ENCODE measurements at places on chromosomes 3 and 15.

DNA sequence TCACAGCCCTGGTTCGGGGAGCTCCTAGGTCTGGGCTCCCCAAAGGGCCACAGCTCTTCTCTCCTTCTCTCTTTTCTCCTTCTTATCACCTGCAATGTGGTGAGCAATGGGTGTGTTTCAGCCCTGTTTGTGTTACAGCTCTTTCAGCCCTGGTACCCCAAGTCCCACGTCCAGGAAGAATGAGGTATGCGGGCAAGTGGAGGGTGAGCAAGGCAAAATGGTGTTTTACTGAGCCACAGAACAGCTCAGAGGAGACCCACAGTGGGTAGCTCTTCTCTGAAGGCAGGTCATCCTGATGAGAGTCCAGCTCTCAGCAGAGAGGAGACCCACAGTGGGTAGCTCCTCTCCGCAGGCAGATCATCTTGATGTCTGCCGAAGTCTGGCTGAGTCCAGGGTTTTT lies 86.8 kb downstream of the BFSP2 start:
- no peak for DNase-seq

- DNase-seq, result no peak
These were observed 339.2 kb downstream of the CADM2 start for GRCh38 chr3:85298032-85298431.

DNA sequence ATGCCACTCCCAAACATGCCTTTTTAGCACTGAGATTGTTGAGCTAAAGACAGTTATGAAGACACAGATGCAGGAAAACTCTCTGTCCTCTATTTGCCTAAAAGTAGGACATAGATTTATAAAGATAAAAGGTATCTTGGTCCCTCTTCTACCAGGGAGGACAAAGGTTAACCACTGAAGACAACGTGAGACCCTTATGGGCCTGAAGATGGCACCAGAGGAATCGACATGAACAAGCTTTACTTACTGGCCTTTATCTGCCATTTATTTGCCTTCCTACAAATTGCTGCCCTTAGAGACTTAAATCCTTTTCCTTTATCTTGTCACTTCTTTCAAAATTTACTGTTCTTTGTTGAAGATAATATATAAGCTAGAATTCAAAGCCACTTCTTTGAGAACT lies 109.7 kb upstream of the FAM3D start:
- DNase-seq, result no peak

- DNase-seq, result no peak
These were observed 11.0 kb downstream of the TSPAN3 start for GRCh38 chr15:77059786-77060361.

DNA sequence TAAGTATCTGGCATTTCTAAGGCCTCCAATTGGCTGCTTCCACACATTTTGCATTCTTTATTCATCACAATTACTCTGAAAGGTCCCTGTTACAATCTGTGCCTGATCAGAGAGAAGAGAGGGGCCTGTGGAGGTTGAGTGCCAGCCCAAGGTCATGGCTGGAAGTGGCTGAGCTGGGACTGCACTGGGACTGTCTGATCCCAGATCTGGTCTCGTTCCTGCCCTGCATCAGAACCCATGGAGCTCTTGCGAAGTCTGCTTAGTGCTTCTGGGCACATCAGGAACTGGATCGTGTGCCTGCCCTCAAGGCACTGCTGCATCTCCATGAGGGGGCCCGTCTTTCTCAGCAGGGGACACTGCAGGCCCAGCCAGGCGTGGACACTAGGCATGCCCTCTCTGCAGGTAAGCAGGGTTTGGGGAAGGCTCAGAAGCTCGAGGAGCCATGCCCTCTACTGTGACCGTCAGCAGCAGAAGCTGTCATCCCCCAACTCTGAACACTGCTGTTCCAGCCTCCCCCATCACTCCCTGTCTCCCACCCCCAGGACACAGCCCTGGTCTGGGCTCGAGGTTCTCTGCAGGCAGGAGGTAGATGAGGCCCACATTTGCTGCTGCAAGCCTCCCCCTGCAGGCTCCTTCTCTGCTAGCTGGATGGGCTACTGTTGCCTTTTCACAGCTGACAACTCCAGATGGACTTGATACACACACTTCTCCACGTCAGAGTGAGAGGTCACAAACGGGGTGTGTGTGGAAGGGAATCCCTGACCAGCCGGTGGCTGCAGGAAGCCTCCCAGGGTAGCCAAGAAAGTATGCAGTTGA lies 96.5 kb upstream of the PRR23E start:
- DNase-seq, result no peak

GRCh38 chr3:170914690-170915089 lies 6.3 kb upstream of the EIF5A2 start:
- no peak for DNase-seq

GRCh38 chr3:146067048-146067447 lies 93.9 kb downstream of the PLOD2 start:
- no peak for DNase-seq

GRCh38 chr3:150545419-150546225 lies 674 bp downstream of the SERP1 start:
- DNase-seq, result no peak

All from LNCaP clone FGC (cell line).